CD4-positive, alpha-beta T cell treated with Interleukin-6 for 4 hours (primary cell): ENCODE measurements at places on chromosomes 1 and 21.

- DNase-seq = no peak
Measured at GRCh38 chr1:10629816-10630571, 155.2 kb downstream of the PEX14 start.

DNA sequence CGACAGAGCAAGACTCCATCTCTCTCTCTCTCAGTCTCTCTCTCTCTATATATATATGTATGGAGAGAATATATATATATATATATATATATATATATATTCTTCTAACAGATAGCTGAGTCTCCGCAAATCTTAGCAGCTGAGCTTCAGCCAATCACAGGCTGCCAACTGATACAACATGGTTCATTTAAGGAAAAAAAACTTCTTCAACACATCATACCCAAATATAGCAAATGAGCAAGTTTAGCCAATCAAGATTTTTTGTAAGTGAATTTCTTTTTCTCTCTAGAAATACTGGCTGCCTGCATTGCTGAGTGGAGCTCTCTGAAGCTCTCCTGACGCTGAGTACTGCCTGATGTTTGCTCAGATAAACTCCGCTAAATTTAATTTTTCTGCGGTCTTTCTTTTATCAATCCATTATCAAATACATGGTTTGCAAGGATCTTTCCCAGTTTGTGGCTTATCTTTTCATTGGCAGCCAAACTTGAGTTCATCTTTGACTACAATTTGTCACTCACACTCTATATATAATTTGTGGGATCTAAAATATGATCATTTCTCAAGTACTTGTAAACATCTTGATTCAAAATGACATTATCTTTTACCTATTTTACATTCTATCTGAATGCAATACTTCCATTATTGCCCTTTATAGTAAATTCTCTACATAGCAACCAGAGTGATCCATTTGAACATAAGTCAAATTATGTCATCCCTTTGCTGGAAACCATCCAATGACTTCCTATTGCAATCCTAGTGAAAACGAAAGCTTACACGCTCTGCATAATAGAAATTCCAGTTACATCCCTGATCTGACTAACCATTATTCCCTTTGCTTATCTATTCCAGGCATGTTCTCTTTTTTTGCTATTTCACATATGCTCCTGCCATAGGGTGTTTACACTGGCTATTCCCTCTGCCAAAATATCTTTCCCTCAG lies 2131.7 kb downstream of the MRPL39 start:
- DNase-seq = no peak

GRCh38 chr1:29090937-29091618 lies 32.6 kb downstream of the TMEM200B start:
- no peak for DNase-seq

DNA sequence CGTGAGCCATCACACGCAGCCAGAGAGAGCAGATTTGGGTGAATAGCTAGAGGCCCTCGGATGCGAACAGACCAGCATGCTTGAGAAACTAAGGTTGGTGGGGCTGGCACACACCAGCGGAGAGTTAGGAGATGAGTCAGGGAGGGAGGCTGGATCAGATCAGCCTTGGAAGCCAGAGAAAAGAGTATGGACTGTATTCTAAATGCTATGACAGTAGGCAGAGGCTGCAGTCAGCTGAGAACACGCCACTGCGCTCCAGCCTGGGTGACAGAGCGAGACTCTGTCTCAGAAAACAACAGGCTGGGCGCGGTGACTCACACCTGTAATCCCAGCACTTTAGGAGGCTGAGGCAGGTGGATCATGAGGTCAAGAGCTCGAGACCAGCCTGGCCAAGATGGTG lies 4.0 kb upstream of the PLEKHM2 start:
- no peak for DNase-seq

GRCh38 chr1:172449585-172450523 lies 6.0 kb upstream of the PIGC start:
- DNase-seq = peak; percentile 49

DNA sequence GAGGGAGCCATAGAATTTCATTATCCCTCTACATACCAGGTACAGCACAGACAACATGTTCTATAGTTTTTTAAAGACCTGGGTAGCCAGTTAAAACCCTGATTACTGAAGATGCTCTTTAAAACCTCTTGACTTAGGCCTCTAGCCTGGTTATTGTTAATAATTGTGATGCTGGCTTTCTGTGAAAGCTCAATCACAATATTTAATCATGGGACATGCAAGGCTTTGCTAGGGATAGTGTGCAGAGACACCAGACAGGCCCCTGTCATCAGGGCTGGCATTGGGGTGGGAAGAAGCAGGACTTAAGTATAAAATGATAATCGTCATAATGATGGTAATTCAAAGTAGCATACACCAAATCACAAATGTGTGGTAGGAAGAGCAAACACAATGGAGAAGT lies 274.4 kb downstream of the PTBP2 start:
- DNase-seq = no peak

- no peak for DNase-seq
Measured at GRCh38 chr21:40616377-40616704, 230.6 kb downstream of the DSCAM start.

DNA sequence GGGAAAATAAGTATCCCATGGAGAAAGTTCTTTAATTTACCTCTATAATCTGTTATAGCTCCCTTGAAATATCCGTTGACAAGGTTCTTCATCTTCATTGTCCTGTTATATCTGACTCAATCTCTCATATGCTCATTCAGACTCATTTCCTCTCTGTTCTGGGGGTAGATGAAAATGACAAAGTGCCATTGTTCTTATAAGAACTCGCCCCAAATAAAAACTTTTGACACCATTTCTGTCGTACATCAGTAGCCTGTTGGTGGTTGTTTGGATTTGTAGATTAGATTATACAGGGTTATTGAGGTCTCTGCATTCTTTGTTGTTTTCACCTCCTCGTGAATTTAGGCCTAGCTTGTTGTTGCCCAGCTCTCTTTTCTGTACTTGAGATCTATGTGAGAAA lies 55.2 kb upstream of the IPO9 start:
- no peak for DNase-seq
